ENCODE measurements at places on chromosomes 2 and 18.

GRCh38 chr2:120344214-120344975 lies 1.5 kb upstream of the INHBB start:
- no peak for DNase-seq

GRCh38 chr2:191646163-191646902 lies 31.6 kb upstream of the NABP1 start:
- no peak for DNase-seq

GRCh38 chr2:104858006-104858978 lies 4.4 kb downstream of the POU3F3 start:
- DNase-seq, result peak; percentile 60

DNA sequence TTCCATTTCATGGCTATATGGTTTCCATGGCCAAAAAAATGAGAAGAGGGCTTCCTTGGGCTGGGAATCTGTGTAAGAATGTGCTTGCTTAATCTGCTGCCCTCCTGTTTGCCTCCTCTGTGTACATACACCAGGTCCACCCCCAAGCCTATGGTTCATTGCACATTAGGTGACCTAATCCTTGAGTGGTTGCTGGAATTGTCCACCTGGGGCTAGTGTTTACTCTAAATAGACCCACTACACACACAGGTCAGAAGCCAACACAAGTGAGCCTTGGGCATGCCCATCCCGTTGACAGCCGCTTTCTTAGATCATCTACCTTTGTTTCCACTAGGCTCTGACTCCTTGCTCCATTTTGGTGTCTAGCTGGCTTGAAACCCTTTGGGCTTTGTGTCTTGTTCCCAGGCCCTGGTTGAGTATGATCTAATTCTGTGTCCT lies 59.2 kb upstream of the ATL2 start:
- no peak for DNase-seq

GRCh38 chr2:105100046-105100840 lies 62.4 kb downstream of the MRPS9 start:
- DNase-seq, result no peak

- DNase-seq, result peak; percentile 99
Observed at GRCh38 chr2:216695401-216695821, at the start of gene IGFBP5. Gene IGFBP5, minus strand, starts transcription at chr2:216695549. Its CDS starts 774 bp downstream, at chr2:216694775.

GRCh38 chr2:52334185-52334584 lies 1302.3 kb upstream of the NRXN1 start:
- no peak for DNase-seq

- DNase-seq, result no peak
Observed at GRCh38 chr18:76367168-76368125, 127.6 kb downstream of the ZNF516 start.

GRCh38 chr18:6961331-6961730 lies 156.3 kb downstream of the LAMA1 start:
- no peak for DNase-seq

DNA sequence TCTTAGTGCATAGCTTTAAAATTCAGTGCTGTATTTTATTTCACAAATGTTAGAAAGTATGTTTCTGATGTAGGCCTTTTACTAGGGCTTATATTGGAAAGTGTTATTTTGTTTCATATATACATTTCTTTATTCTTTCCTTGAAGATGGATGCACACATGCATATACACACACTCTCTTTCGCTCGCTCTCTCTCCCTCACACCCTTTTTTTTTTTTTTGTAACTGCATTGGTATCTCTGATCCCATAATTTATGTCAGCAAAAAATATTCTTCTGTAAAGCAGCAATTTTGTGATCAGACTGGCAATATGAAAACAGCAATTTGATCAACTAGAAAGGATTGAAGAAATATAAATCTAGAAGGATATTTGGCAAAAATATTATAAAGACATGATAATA lies 2.0 kb downstream of the MBD5 start:
- DNase-seq, result no peak

GRCh38 chr2:46866770-46867246 lies 48.8 kb downstream of the MCFD2 start:
- no peak for DNase-seq

GRCh38 chr2:136727973-136728699 lies 37.2 kb upstream of the THSD7B start:
- DNase-seq, result no peak

- peak; percentile 79 for DNase-seq
Observed at GRCh38 chr2:183614799-183615435, 490.7 kb downstream of the NUP35 start.

DNA sequence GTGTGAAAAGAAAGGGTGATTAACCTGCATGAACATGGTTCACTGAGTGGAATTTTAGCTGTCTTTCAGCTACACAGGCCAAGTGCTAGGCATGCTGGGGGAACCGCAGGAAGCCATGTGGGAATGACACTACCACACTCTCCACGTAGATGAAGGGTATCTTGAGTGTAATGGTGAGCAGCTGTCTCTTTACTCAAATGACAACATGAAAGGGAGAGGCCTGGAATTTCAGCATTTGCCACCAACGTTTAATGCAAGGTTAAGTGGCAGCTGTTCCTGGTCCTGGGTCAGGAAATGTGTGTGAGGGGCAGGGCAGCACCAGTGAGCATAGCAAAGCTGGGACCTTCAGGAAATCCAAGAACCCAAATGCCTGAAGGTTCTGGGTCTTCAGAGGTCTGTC lies 588.4 kb downstream of the SLC4A3 start:
- peak; percentile 86 for DNase-seq

DNA sequence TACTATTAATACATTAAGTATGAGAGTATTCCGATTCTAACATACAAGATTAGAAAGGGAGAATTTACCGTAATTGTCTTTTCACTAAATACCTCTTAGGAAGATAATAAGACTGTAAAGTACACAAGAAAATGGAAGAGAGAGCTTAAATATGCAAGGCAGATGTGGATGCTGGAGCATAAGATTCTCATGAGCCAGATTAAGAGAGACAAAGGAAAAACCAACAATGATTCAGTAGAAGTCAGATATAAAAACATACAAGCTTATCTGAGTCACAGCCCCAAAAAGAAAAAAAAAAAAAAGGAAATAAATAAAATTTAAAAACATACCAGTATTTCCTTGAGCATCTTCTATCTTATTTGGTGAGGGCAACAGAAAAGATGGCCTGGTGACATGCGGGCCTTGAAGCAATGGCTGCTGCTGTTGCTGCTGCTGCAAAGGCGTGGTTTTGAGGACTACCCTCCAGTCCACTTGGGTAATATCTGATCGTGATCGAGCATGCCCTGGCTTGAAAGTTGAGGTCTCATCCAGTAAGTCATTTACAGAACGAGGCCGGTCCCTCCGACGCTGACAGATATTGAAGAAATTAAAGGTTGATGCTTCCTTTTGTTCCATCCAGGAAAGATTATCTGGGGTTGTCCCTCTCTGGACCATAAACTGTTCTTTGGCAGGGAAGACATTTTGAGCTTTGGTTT lies 24.5 kb downstream of the PLEKHM3 start:
- no peak for DNase-seq

- DNase-seq, result no peak
Observed at GRCh38 chr2:215313255-215313613, 1.4 kb downstream of the ATIC start.

- DNase-seq, result no peak
Observed at GRCh38 chr2:182618672-182619079, 97.4 kb upstream of the DNAJC10 start.
